PC-3 (cell line): ENCODE measurements at places on chromosomes 5 and 9.

DNA sequence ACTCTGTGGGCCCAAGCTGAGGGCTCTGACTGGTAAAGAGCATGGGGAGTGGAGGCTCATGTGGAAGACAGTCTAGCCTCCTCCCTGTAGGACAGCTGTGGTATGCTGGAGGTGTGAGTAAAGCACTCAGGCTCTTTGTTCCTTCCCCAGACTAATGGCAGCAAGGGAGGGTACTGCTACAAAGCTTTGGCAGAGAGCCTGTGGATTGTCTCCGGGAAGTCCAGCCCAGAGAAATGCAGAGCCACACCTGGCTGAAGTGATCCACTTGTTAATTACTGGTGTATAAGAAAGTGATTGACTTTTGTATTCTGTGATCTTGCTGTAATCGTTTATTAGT lies 161.7 kb downstream of the OXCT1 start:
- no peak for DNase-seq

DNA sequence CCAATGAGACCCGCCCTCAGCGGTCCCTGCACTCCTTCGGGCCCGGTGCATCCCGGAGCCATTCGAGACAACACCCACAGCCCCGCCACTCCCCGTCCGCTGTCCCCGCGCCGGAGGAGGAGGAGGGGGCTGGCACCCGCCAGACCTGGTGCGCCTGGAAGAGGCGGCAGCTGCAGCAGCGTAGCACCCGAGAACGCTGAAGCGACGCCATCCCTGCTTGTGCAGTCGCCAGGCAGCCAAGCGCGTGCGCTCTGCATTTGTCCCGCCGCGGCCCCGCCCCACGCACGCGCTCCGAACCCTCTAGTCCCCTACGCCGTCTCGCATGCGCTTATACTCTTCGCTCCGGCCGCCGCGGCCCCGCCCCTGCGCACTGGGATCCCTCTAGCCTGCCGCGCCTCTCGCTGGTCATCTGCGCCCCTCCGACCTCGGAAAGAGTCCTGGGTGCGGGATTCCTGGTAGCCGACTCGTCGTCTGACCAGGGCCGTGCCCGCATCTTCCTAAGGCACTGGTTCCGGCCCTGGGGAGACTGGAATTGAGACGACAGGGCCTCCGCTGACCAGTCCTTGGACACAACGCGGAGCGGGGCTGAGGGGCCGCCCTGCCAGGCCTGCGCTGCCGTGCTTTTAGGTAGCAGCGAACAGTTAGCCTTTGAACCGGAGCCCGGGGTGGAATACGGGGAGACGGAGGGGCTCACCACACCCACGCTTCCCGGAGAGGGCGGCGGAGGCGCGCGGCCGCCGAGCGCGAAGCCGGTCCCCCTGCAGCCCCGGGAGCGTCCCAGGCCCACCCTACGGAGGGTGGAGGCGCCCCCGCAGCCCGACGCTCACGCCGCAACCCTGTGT lies at the start of gene MRNIP:
TSS of gene MRNIP (minus strand) at position 232 of the 842 bp plus-strand sequence. CDS start at position 211, 21 bp downstream.
- DNase-seq = peak; percentile 88

DNA sequence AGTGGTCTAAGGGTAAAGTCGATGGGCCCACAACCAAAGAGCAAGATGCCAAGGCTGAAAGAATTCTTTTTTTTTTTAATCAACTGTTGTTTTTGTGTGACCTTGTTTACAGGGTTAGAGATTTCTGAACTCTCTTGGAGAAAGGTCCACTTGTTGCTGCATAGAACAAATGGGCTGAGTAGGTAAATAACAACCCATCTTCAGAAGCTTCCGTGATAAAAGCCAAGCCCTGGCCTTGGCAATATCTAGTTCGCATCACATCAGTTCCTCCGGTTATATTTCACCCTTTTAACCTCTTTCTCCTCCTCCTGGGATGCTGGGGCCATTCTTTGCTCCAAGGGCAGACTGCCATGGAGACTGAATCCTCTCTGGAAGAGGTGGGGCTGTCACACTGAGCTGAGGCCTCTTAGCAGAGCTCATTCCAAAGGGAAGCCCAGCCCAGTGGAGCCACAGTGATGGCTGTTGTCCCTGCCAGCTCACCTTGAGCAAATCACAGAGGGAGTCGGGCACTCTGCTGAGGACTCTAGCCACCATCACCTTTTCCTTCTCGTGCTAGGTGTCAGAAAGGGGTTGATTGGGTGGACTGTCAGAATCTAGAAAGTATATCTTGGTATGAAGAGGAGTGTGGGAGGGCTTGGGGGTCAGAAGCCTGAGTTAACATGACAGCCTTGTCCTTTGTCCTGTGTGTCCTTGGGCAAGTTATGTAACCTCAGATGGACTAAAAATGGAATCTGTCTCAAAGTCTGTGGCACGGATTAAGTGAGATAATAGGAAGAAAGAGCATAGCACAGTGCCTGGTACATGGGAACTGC lies 17.9 kb downstream of the ANKRD55 start:
- DNase-seq = no peak

- DNase-seq = no peak
Measured at GRCh38 chr5:134736173-134736812, 2.1 kb upstream of the CAMLG start.

DNA sequence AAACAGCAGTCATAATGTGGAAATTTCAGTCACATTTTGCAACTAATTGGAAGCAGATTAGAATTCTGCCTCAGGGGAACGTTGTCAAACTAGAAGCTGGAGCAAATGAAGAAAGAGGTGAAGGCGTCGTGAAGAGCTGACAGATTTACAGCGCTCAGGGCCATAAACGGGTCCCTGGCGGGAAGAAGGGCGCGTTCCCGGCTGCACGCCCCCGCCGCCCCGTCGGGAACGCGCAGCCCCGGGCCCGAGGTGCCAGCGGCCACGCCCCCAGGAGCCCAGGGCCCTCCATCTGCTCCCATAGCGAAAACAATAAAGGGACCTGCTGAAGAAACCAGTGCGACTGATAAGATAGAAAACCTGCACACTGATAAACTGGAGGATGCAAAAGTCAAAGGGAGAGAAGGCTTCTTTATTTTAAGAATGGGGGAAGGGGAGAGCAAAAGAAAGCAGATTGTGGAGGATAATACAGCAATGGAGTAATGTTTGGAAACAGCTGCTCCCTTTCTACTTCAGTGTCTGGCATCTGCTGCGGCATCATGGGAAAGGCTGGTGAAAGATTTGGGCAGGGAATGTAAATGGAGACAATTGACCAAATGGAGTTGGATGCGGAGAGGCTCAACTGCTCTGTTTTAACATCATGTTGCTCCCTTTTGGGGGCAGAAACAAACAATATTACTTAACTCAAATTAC lies 11.1 kb downstream of the ZNF608 start:
- DNase-seq = no peak

DNA sequence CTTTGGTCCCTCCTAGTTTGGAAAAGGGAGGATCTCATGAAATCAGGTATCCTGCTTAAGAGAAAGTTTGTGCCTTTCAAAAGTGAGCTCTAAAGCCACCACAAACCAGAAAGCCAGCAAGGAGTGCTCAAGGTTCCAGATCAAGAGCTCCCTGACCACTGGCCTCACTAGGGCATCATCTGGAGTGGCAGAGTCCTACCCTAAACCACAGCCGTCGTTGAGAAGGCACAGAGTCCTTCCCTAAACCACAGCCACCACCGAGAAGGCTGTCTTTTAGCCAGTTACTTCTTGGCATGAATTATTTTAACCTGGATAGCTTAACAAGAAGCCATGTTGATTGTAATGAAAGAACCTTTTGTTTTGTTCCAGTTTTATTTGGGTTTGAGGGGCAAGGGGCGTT lies 102.9 kb downstream of the FRMD3 start:
- DNase-seq = no peak

DNA sequence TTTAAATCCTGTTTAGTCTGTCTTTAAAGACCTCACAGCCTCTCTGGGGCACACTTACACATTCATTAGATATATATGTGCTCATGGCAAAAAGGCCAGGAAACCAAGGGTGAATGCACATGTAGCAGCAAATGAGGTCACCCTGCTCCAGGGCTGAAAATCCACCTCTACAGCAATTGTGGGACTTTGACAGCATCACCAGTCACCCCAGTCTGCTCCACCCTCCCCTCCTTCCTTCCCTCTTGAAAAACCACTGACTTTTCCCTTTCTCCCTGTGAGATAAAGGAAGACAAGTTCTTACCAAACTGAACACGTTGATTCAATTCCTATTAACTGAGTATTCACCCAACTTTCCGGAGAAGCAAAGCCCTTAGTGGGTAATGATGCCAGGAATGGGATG lies 15.2 kb upstream of the SH3RF2 start:
- peak; percentile 8 for DNase-seq

- no peak for DNase-seq
Measured at GRCh38 chr5:146906803-146907202, 28.2 kb upstream of the PPP2R2B start.

DNA sequence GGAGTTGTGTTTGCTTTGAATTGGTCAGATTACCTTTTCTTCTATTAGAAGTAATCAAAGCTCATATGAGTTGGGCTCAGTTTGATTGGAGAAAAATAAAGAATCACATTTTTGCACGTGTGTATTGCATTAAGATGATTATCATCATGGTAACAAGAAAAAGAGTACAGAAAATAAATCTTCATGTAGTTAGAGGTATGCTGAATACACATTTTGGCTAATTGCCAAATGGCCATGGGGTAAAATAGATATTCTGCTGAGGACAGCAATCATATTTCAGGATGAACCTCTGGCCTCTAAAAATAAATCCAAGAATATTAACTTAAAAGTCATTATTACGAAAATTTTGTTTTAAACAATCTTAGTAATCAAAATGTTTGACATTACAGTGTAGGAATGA lies 38.9 kb upstream of the GNAQ start:
- no peak for DNase-seq

DNA sequence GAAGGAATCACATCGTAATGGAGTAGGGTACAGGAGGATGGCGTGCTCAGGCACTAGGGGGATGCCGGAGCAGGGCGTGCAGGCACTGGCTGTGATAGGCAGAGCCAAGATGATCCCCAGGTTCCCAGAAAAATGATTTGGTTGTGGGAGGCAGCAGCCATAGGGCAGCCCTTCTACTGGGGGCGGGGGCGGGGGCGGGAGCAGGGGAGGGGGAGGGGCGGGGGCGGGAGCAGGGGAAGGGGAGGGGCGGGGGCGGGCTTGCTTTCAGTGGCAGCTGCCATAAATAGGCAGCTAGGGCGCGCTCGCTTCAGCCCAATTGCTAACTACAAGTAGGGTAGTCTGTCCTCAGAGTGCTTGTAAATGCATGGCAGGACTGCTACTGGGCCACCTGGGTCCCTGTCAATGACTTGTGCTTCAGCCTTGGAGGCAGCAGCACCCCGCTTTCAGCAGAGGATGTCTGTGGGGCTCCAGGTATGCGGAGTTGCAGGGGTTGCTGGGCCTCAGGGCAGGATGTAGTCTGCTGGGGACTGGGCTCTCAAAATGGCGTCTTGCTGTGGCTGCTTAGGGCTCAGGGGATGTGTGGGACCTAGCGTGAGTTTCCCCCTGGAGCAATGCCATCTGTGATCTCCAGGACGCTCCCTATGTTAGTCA lies 354.3 kb downstream of the RAB3C start:
- DNase-seq = no peak

- DNase-seq = peak; percentile 99
Measured at GRCh38 chr5:151745071-151745705, 13.2 kb downstream of the ATOX1 start.

DNA sequence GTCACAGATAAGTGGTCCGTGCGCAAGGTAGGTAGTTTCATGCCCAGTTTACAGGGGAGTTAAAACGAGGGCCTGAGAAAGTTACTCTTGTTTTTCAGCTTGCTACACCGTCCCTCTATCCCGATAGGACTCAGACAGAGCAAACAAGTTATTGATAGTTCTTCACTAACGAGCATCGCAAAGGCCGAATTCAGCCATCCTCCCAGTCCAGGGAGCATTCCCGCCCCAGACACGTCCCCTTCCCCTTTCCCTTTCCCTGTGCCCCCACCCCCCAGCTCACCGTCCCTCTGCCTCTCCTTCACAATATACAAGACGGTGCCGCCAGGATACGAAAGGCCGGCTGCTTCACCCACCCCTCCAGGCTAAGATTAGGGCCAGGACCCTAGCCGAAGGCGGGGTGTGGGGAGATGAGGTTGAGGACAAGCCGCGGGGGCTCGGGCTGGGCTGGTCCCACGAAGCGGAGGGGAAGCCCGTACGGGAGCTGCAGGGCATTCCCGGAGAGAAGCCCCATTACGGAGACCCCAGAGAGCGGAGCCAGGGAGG lies 599 bp downstream of the KIAA1191 start:
- DNase-seq = peak; percentile 10

DNA sequence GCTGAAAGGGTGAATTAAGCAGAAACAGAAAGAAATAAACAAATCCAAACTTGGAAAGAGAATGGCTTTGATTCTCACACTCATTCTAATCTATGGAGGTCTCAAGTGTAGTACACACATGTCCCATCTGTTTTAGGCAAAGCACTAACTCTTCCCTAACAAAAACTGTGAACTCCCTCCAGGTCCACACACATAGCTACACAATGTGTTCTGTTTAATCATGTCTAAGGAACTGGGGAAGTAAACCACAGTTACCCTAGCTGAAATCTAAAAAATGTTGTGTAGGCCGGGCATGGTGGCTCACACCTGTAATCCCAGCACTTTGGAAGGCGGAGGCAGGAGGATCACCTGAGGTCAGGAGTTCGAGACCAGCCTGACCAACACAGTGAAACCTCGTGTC lies 118.7 kb upstream of the FST start:
- DNase-seq = peak; percentile 23

DNA sequence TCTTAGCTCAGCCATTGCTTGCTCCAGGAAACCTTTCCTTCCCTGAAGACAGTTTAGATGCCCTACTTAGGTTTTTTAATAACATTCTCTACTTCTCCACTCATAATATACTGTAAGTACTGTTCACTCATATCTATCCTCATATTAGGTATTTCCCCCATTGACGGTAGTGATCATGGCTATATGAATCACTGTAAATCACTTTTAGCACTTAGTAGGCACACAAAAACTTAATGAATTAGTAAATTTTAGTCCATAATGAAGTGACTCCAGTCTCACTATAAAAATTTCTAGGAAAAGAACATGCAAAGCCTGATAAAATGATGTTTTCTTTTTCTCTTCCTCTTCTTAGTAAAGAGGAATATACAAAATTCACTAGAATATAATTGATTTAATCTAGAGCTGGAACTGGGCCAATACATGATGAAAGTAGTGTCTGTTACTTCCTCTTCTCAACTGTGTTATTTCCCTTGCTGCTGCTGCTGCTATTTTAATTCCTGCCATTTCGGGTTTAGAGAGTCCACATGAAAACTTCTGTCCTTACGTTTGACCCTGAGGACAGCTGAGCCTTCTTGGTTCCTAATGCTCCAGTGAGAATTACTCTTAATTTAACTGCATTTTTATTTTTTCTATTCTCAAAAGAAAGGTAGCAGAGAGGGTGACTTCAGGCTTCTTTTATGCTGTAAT lies 73.5 kb downstream of the LNPEP start:
- DNase-seq = no peak

GRCh38 chr9:101664453-101664852 lies 69.7 kb upstream of the PPP3R2 start:
- no peak for DNase-seq
